ENCODE measurements at places on chromosomes 12 and 14. TPM values are rescaled to one million over a fixed set of nuclear protein-coding genes. Genes with fewer than 3 reads are reported as not detected.

- no peaks in the 10 kb centered on the region for H3K27me3 ChIP-seq
- DNase-seq, result no peak
- H3K36me3 ChIP-seq, result no peaks in the 10 kb centered on the region
Measured at GRCh38 chr14:99812096-99812750, 19.0 kb downstream of the EML1 start.

- H3K36me3 ChIP-seq, result peaks cover 8% of the 10 kb centered on the region
- no peak overlapping the region for H3K27ac ChIP-seq
- no peaks in the 10 kb centered on the region for H3K27me3 ChIP-seq
- DNase-seq, result no peak
- H3K4me1 ChIP-seq, result peaks cover 5% of the 10 kb centered on the region
Measured at GRCh38 chr12:12452326-12452902, 95.5 kb downstream of the BORCS5 start.

- H3K27me3 ChIP-seq, result peaks cover 3% of the 10 kb centered on the region
- H3K27ac ChIP-seq, result peak overlapping the region; percentile 66
- peaks cover 21% of the 10 kb centered on the region for H3K4me1 ChIP-seq
- no peaks in the 10 kb centered on the region for H3K36me3 ChIP-seq
- no peak for DNase-seq
- H3K4me3 ChIP-seq, result no peak overlapping the region
Measured at GRCh38 chr14:51357250-51357649, 117.2 kb downstream of the TMX1 start.

- H3K27ac ChIP-seq, result no peak overlapping the region
- H3K27me3 ChIP-seq, result no peaks in the 10 kb centered on the region
- H3K4me3 ChIP-seq, result no peak overlapping the region
- H3K36me3 ChIP-seq, result peaks cover 27% of the 10 kb centered on the region
Measured at GRCh38 chr12:810671-811415, 58.5 kb downstream of the WNK1 start.

Gene TAS2R9
- not detected for total RNA-seq

- no peak overlapping the region for H3K4me3 ChIP-seq
- H3K4me1 ChIP-seq, result no peaks in the 10 kb centered on the region
- H3K27me3 ChIP-seq, result no peaks in the 10 kb centered on the region
- H3K27ac ChIP-seq, result no peak overlapping the region
Measured at GRCh38 chr12:66499000-66499399, 179.9 kb downstream of the GRIP1 start.

DNA sequence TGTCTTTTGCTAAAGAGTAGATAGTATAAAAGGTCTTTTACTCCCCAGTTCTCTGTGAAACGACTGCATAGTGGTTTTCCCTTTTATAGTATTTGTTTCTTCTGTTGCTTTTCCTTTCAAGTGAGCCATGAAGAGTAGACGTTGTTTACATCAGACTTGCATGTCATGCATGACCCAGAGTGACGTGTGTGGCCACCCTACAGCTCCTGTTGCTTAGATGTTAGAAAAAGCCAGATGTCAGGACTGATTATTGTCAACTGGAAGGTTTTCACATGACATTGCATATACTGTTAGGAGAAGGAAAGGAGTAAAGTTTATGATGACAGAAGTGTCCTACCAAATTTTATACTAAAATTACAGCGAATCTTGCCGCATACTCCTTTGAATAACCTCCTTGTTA is 1.3 kb upstream of the RD3L start:
- H3K36me3 ChIP-seq, result no peaks in the 10 kb centered on the region
- no peak overlapping the region for H3K27ac ChIP-seq
- H3K4me3 ChIP-seq, result no peak overlapping the region

Gene RAD51AP1
- total RNA-seq, result 20.7 TPM

GRCh38 chr12:21891751-21892217 is 49.4 kb downstream of the ABCC9 start:
- no peaks in the 10 kb centered on the region for H3K36me3 ChIP-seq
- no peak overlapping the region for H3K4me3 ChIP-seq
- H3K27ac ChIP-seq, result no peak overlapping the region
- DNase-seq, result no peak
- H3K27me3 ChIP-seq, result no peaks in the 10 kb centered on the region
- H3K4me1 ChIP-seq, result no peaks in the 10 kb centered on the region

- H3K4me1 ChIP-seq, result peaks cover 47% of the 10 kb centered on the region
- H3K27ac ChIP-seq, result peak overlapping the region; percentile 85
- DNase-seq, result no peak
- H3K36me3 ChIP-seq, result no peaks in the 10 kb centered on the region
Measured at GRCh38 chr14:76946753-76947077, 81.8 kb downstream of the IRF2BPL start.

GRCh38 chr12:124457287-124458219 is 109.9 kb downstream of the NCOR2 start:
- H3K36me3 ChIP-seq, result peaks cover 19% of the 10 kb centered on the region
- DNase-seq, result peak; percentile 71
- H3K27ac ChIP-seq, result no peak overlapping the region

GRCh38 chr12:68332728-68333630 is 817 bp upstream of the MDM1 start:
- peak overlapping the region; percentile 93 for H3K4me3 ChIP-seq
- no peaks in the 10 kb centered on the region for H3K27me3 ChIP-seq
- peak overlapping the region; percentile 48 for H3K27ac ChIP-seq

Gene OLR1
- total RNA-seq, result 2.8 TPM

GRCh38 chr12:117318591-117318990 is 42.8 kb downstream of the NOS1 start:
- H3K4me1 ChIP-seq, result no peaks in the 10 kb centered on the region
- DNase-seq, result no peak
- no peak overlapping the region for H3K27ac ChIP-seq
- no peak overlapping the region for H3K4me3 ChIP-seq
- H3K36me3 ChIP-seq, result no peaks in the 10 kb centered on the region
- H3K27me3 ChIP-seq, result peaks cover 34% of the 10 kb centered on the region

GRCh38 chr14:105846312-105846711 is 319.9 kb downstream of the TMEM121 start:
- no peak for DNase-seq
- H3K27me3 ChIP-seq, result no peaks in the 10 kb centered on the region
- no peaks in the 10 kb centered on the region for H3K4me1 ChIP-seq
- no peaks in the 10 kb centered on the region for H3K36me3 ChIP-seq
- H3K27ac ChIP-seq, result no peak overlapping the region

- no peaks in the 10 kb centered on the region for H3K36me3 ChIP-seq
- H3K27me3 ChIP-seq, result peaks cover 6% of the 10 kb centered on the region
- H3K4me1 ChIP-seq, result no peaks in the 10 kb centered on the region
- DNase-seq, result no peak
- H3K4me3 ChIP-seq, result no peak overlapping the region
Measured at GRCh38 chr14:84988357-84988756, 541.6 kb upstream of the FLRT2 start.

DNA sequence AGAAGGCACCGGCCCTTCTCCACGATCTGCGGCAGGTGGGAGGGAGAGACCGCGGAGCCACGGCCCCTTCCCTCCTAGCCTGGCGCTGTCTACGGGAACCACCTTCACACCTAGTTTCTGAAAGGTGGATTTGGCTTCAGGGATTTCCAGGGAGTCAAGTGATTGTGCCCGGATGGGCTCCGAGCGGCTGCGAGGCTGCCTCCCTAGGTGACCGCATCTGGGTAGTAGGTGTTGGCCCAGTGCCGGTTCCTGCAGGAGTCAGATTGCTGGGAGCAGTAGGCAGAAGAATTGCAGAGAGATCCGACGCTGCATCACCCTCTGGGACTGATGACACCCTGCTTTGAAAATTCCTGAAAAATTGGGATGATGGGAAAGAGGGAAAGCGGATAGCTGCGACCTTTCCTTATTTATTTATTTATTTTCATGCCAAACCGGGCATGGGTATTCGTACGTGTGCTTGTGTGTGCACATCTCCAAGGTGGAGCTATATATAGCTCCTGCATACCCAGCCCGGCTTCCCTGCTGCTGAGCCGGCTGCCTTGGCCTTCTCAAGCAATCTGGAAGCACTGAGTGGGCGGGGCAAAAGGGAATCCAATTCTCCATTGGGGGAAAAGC is 1.1 kb downstream of the CNTN1 start:
- H3K4me1 ChIP-seq, result peaks cover 6% of the 10 kb centered on the region
- H3K27me3 ChIP-seq, result peaks cover 51% of the 10 kb centered on the region
- H3K36me3 ChIP-seq, result no peaks in the 10 kb centered on the region
- H3K27ac ChIP-seq, result peak overlapping the region; percentile 72
- peak overlapping the region; percentile 97 for H3K4me3 ChIP-seq

GRCh38 chr12:113445544-113446171 is 23.5 kb downstream of the SDSL start:
- no peak overlapping the region for H3K27ac ChIP-seq
- no peaks in the 10 kb centered on the region for H3K4me1 ChIP-seq
- peaks cover 63% of the 10 kb centered on the region for H3K27me3 ChIP-seq

Gene SERPINA10
- total RNA-seq, result 1.5 TPM

Gene GPRC5D
- not detected for total RNA-seq

DNA sequence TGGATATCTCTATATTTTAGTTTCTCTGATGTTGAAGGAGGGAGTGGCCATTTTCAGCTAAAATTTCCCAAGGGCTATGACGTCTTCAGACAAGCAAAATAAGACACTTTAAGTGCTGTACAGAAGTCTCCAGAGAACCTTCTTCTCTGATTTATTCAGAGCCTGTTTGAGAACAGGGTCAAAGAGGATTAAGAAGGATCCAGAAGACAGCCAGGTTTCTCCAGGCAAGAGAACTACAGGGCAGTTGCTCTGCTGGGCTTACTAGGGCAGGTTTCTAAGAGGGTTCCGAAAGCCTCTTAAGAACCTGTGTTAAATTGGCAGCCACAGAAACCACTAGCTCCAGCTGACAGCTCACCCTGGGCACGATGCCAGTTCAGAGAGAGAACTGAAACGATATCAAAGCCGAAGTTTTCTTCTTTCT is 1.2 kb downstream of the MGP start:
- peaks cover 18% of the 10 kb centered on the region for H3K4me1 ChIP-seq
- H3K27me3 ChIP-seq, result peaks cover 7% of the 10 kb centered on the region
- peak overlapping the region; percentile 11 for H3K4me3 ChIP-seq
- H3K36me3 ChIP-seq, result peaks cover 12% of the 10 kb centered on the region
- H3K27ac ChIP-seq, result peak overlapping the region; percentile 9
